Calu3 (cell line): ENCODE measurements at places on chromosomes 11 and 22. TPM values are rescaled to one million over a fixed set of nuclear protein-coding genes. Genes with fewer than 3 reads are reported as not detected.

Gene MMP13
- not detected in 2 replicates for total RNA-seq

Gene KLHDC7B
- 1.6 and 3.0 TPM in 2 replicates for total RNA-seq

Gene CDON
- 10.6 and 14.8 TPM in 2 replicates for total RNA-seq

Gene PDGFB
- total RNA-seq, result 12.1 and 25.9 TPM in 2 replicates

Gene OR8G5
- not detected in 2 replicates for total RNA-seq

- no peak for DNase-seq
These were observed 62.7 kb upstream of the NECTIN1 start for GRCh38 chr11:119791701-119792151.

- DNase-seq, result no peak
These were observed 9.0 kb upstream of the SCGB1A1 start for GRCh38 chr11:62409831-62410230.

GRCh38 chr11:103942646-103943045 is 93.8 kb upstream of the DDI1 start:
- no peak for DNase-seq

- DNase-seq, result no peak
These were observed 350.2 kb downstream of the BUD13 start for GRCh38 chr11:116422556-116422955.

GRCh38 chr11:58259983-58260382 is 8.1 kb downstream of the OR10W1 start:
- no peak for DNase-seq

GRCh38 chr22:31238057-31238456 is 26.0 kb downstream of the LIMK2 start:
- no peak for DNase-seq

DNA sequence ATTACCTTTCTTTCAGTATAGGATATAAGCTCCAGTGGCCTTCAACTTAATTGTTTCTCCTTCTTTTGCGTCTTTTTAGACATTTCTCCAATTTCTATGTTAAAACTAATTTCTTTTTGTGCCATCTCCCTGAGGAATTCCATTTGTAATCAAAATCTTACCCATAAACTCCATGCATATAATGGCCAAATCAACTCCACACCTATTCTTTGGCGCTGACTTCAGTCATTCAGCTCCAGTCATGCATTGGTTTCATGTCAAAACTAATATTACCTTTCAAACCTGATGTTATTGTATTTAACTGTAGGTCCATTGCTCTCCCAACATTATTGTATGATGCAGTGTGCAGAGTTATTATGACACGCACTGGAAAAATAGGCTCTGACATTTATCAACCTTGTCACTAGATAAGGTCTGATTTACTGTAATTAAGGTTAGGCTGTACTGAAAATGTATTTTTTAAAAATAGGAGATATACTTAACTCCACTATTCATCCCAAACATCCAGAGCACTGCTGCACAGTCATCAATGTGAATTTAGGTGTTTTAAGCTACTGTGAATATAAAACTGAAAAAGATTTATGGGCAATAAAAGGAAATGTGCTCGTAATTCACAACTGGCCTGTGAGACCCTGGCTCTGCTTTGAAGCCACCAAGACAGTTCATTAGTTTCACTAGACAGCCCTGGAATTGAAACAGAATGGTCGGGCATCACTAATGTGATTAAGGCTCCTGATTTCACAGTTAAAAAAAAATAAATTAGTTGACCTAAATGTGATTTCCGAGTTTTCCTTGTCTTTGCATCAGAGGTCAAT is 180.6 kb upstream of the GRIA4 start:
- DNase-seq, result no peak
